ENCODE measurements at places on chromosomes 3 and 15.

- H3K27me3 ChIP-seq: peaks cover 32% of the 10 kb centered on the region
- no peak overlapping the region for H3K27ac ChIP-seq
- H3K4me3 ChIP-seq: no peak overlapping the region
- no peaks in the 10 kb centered on the region for H3K4me1 ChIP-seq
- peaks cover 3% of the 10 kb centered on the region for H3K36me3 ChIP-seq
These were observed 22.2 kb upstream of the EID1 start for GRCh38 chr15:48855501-48856440.

DNA sequence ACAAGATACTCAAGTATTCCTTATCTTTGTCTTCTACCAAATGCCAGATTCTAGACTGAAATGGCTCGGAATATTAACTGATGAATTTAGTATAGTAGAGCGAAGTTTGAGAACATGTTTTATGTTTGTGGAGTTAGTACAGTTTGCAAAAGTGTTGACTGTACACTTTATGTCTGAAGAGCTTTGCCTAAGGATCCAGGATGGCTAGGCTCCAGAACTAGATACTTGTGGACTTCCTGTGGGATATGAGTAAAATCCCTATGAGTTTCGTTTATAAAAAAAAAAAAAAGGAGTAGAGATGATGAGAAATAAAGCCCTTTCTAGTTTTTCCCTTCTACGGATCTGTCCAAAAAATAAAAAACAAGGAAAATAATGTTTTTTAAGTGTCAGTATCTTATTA, 96.7 kb downstream of the TP63 start:
- peaks cover 4% of the 10 kb centered on the region for H3K27me3 ChIP-seq
- H3K27ac ChIP-seq: no peak overlapping the region
- H3K4me3 ChIP-seq: no peak overlapping the region

- H3K4me1 ChIP-seq: no peaks in the 10 kb centered on the region
- no peak overlapping the region for H3K4me3 ChIP-seq
- peaks cover 15% of the 10 kb centered on the region for H3K27me3 ChIP-seq
- no peak overlapping the region for H3K27ac ChIP-seq
These were observed 55.7 kb downstream of the SYNPR start for GRCh38 chr3:63333815-63334214.

GRCh38 chr3:76138921-76139320, 353.6 kb upstream of the ZNF717 start:
- no peaks in the 10 kb centered on the region for H3K4me1 ChIP-seq
- no peaks in the 10 kb centered on the region for H3K36me3 ChIP-seq
- H3K27ac ChIP-seq: no peak overlapping the region
- no peaks in the 10 kb centered on the region for H3K27me3 ChIP-seq
- no peak overlapping the region for H3K4me3 ChIP-seq

GRCh38 chr15:55334997-55335396, 16.0 kb downstream of the PIGB start:
- DNase-seq: no peak
- no peaks in the 10 kb centered on the region for H3K27me3 ChIP-seq
- H3K4me3 ChIP-seq: no peak overlapping the region
- peaks cover 2% of the 10 kb centered on the region for H3K4me1 ChIP-seq
- peak overlapping the region; percentile 53 for H3K27ac ChIP-seq
- peaks cover 2% of the 10 kb centered on the region for H3K36me3 ChIP-seq

GRCh38 chr3:123920868-123921267, 36.7 kb upstream of the MYLK start:
- H3K27ac ChIP-seq: no peak overlapping the region
- DNase-seq: no peak
- H3K36me3 ChIP-seq: peaks cover 18% of the 10 kb centered on the region
- H3K4me1 ChIP-seq: no peaks in the 10 kb centered on the region

DNA sequence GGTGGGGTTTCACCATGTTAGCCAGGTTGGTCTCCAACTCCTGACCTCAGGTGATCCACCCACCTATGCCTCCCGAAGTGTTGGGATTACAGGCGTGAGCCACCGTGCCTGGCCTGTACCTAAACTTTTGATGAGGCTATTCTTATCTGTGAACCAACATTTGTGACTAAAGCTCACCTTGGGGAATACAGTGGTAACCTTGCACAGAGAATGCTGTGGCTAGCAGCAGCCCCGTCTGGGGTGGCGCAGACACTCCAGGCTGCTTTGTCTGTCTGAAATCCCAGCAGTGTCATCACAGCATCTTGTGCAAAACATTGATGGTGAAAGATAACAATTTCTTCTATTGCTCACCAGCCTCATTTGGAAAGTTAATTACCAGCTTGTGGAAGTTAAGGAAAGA, 58.9 kb downstream of the CMTM8 start:
- H3K4me3 ChIP-seq: peak overlapping the region; percentile 67
- DNase-seq: peak; percentile 36
- no peaks in the 10 kb centered on the region for H3K36me3 ChIP-seq
- peak overlapping the region; percentile 97 for H3K27ac ChIP-seq
- no peaks in the 10 kb centered on the region for H3K27me3 ChIP-seq
- H3K4me1 ChIP-seq: peaks cover 45% of the 10 kb centered on the region

- H3K4me3 ChIP-seq: peak within 1 kb of the TSS; percentile 91
- peaks cover 7% of the 10 kb centered on the region for H3K36me3 ChIP-seq
- H3K27ac ChIP-seq: peak within 1 kb of the TSS; percentile 97
These were observed at the start of gene RTP4 for GRCh38 chr3:187368251-187369088. Gene RTP4, plus strand, starts transcription at chr3:187368385. Its CDS starts 57 bp downstream, at chr3:187368442.

DNA sequence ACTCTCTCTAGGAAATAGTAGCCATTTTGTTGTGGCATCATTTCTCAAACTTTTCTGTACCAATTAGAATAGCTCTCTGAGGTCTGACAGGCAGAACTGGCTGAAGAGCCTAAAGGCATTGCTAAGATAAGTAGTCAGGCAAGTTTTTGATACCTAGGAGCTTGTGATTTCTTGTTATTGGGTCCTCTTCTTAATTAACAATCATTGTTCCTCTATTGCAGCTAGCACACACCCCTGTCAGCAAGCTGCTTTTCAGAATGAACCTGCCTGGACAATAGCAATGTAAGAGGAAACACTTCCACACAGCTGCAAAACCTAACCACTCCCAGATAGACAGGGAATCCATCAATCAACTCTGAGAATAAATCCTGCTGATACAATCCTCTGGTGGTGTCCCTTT, 403.9 kb upstream of the TBL1XR1 start:
- peaks cover 57% of the 10 kb centered on the region for H3K4me1 ChIP-seq
- no peak overlapping the region for H3K27ac ChIP-seq
- no peak for DNase-seq
- no peak overlapping the region for H3K4me3 ChIP-seq
- H3K36me3 ChIP-seq: no peaks in the 10 kb centered on the region

DNA sequence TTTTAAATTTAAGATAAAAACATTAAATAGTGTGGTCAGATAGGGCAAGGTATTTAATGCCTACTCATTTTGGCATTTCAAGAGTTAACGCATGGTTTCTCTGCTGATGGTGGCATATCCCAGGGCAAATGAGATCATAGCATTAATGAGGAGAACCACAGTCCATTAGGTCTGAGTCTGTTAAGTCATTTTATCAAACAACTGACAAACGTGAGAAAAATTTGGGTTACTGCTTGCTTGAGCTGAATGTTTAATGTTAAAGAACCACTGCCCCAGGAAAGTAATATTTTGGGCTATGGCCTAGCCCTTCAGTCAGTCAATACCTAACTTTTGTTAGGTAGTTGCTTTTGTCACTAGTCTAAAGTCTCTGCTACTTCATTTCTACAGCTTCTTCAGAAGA, 37.9 kb upstream of the SLC2A2 start:
- H3K4me3 ChIP-seq: no peak overlapping the region
- DNase-seq: no peak
- H3K27me3 ChIP-seq: no peaks in the 10 kb centered on the region
- no peaks in the 10 kb centered on the region for H3K4me1 ChIP-seq

- H3K27ac ChIP-seq: no peak overlapping the region
- no peak for DNase-seq
- no peaks in the 10 kb centered on the region for H3K36me3 ChIP-seq
- no peak overlapping the region for H3K4me3 ChIP-seq
These were observed 92.1 kb downstream of the IGF2BP2 start for GRCh38 chr3:185732782-185733181.

GRCh38 chr15:74222240-74223119, 13.6 kb upstream of the CCDC33 start:
- H3K4me1 ChIP-seq: peaks cover 3% of the 10 kb centered on the region
- H3K36me3 ChIP-seq: no peaks in the 10 kb centered on the region
- no peak overlapping the region for H3K27ac ChIP-seq
- peaks cover 60% of the 10 kb centered on the region for H3K27me3 ChIP-seq

Data from T-helper 17 cell (primary cell).